ENCODE measurements at places on chromosomes 12 and 14.

- DNase-seq = no peak
Measured at GRCh38 chr12:68800294-68800693, 7.7 kb upstream of the MDM2 start.

GRCh38 chr12:84911271-84912197, 1.1 kb downstream of the SLC6A15 start:
- no peak for DNase-seq

DNA sequence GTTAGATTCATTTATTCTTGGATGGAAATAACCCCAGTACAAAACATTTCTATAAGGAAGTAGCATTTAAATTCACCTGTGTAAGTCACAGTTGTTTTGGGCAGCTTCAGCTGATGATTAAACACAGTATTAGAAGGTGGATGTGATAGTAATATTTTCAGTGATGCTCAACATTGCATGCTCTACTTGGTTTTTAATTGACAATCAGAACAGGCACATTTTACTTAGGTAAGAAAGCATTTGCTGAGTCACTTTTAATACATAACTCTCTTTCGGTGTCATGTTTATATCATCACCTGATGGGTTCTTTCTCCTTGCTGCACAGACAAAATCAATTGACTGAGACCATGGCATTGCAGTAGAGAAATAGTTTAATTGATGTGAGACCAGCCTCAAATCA, 80.7 kb downstream of the CMAS start:
- no peak for DNase-seq

GRCh38 chr14:105176513-105176912, 4.6 kb downstream of the NUDT14 start:
- no peak for DNase-seq

GRCh38 chr12:28958553-28959195, 190.4 kb upstream of the FAR2 start:
- no peak for DNase-seq

DNA sequence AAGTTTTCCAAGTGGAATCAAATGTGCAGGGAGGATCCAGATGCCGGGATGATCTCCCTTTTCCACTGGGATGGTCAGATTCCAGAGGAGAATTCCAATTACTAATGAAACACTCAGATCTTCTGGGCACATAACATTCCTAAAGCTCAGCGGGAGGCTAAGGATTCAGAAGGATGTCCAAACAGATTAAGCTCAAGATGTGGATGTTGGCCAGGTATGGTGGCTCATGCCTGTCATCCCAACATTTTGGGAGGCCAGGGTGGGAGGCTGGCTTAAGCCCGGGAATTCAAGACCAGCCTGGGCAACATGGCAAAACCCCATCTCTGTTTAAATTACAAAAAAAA, 62.0 kb upstream of the PNMA1 start:
- DNase-seq = no peak

All from stimulated activated CD8-positive, alpha-beta memory T cell treated with anti-CD3 and anti-CD28 coated beads, Interleukin-4, amount 100 ng/mL, for 4 hours (primary cell).